ENCODE measurements at places on chromosomes 3 and 15. TPM values are rescaled to one million over a fixed set of nuclear protein-coding genes. Genes with fewer than 3 reads are reported as not detected.

ATP8B4 gene
- total RNA-seq: 1.5 TPM

CFAP100 gene
- not detected for total RNA-seq

GOLGA8J gene
- not detected for total RNA-seq

PRR20G gene
- not detected for total RNA-seq

MYL3 gene
- total RNA-seq: 0.09 TPM

ACTRT3 gene
- total RNA-seq: 1.0 TPM

LTF gene
- total RNA-seq: 0.26 TPM

P3H2 gene
- total RNA-seq: 15.8 TPM

GP9 gene
- 0.11 TPM for total RNA-seq

CPLX3 gene
- not detected for total RNA-seq

PRRT3 gene
- 0.52 TPM for total RNA-seq

GADL1 gene
- total RNA-seq: under 0.01 TPM

PPARG gene
- 47.9 TPM for total RNA-seq

C2CD4B gene
- 20.8 TPM for total RNA-seq

NR1I2 gene
- total RNA-seq: not detected

LRRC2 gene
- total RNA-seq: 0.17 TPM

CCDC39 gene
- not detected for total RNA-seq

NMB gene
- total RNA-seq: 3.5 TPM

NUTM1 gene
- total RNA-seq: not detected

SIDT1 gene
- total RNA-seq: 0.09 TPM

FMN1 gene
- 0.11 TPM for total RNA-seq

CADPS gene
- not detected for total RNA-seq

NXPE3 gene
- total RNA-seq: 6.4 TPM

SLC9A9 gene
- total RNA-seq: 16.2 TPM

Data from dermis lymphatic vessel endothelial cell (primary cell).